SK-N-SH (cell line): ENCODE measurements at places on chromosomes 16 and 17. TPM values are rescaled to one million over a fixed set of nuclear protein-coding genes. Genes with fewer than 3 reads are reported as not detected.
A peak's percentile ranks its signal among the peaks of the same experiment; 100 is the strongest.

DNA sequence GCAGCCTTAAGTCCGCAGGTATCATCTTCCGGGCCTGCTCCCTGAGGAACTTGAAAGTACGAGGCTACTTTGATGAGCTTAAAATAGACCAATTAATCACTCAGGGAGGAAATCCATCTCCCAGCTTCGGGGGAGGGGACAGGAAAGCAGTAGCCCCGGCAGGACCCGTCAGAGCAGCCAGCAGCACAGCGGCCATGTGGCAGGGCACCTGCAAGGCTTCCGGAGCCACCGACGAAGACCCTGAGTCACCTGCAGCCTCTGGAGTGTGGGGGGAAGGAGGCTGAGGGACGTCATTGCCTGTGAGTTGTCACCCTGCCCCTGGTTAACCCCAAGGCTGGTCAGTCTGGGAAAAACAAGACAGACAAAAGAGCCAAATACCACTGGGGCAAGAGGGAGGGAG lies 4.4 kb upstream of the CYB561 start:
- H3K27me3 ChIP-seq, result no peaks in the 10 kb centered on the region
- DNase-seq, result peak; percentile 49
- no peak overlapping the region for H3K27ac ChIP-seq
- H3K36me3 ChIP-seq, result no peaks in the 10 kb centered on the region
- H3K4me1 ChIP-seq, result peaks cover 8% of the 10 kb centered on the region

The SPEM1 gene
- not detected in 2 replicates for polyA plus RNA-seq

GRCh38 chr16:84471966-84472365 lies 32.5 kb downstream of the MEAK7 start:
- H3K27ac ChIP-seq, result no peak overlapping the region
- H3K4me3 ChIP-seq, result no peak overlapping the region
- peaks cover 30% of the 10 kb centered on the region for H3K36me3 ChIP-seq
- H3K27me3 ChIP-seq, result no peaks in the 10 kb centered on the region

The TBC1D3G gene
- not detected in 2 replicates for polyA plus RNA-seq

DNA sequence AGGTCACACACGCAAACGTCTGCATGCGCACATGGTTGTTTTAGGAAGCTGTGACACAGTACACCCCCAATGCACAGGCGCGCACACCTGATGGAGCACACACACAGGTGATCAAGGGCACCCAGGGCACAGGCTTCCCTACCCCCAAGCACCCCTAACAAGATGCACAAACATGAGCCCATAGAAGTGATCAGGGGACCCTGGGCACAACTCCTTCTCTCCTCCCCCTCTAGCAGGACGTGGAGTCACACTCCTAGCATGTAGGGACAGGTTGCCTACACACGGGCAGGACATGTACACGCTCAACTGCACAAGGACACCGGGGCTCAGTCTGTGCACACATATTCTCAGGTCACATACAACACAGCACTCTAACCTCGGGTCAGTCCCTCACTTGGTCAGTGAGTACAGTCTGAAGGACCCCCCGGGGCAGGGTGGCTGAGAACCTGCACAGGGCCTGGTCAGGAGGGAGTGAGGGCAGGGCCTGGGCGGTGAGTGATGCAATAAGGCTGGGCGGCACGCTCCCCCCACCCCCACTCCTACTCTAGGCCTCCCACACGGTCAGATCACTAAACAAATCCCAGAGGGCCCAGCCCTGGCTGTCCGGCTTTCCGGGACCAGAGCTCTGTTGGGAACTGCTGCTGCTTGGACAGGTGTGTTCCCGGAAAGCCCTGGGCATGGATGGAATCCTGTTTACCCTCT lies 751 bp upstream of the DOC2B start:
- no peak overlapping the region; the same call in 1 of the 2 replicates for H3K4me3 ChIP-seq
- no peaks in the 10 kb centered on the region for H3K4me1 ChIP-seq
- H3K36me3 ChIP-seq, result no peaks in the 10 kb centered on the region
- H3K27me3 ChIP-seq, result peaks cover 39% of the 10 kb centered on the region

DNA sequence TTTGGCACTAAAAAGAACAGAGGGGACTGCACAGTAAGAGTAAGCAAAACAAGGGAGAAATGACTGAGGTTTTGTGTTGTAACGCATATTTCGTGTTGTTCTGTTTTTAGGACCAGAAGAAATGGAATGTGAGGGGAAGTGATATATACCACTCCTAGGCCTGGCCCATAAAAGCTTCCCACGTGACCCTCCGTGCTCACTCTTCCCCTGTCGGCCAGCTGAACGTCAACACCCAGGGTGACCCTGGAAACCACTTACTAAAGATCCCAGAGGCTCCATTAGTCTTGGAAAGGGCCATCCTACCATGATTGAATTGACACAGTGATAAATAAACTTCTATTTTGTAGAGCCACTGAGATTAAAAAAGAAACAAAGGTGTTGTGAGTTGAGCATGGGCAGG lies 79.8 kb downstream of the HELZ start:
- no peak overlapping the region for H3K4me3 ChIP-seq
- H3K27ac ChIP-seq, result no peak overlapping the region
- peaks cover 62% of the 10 kb centered on the region for H3K36me3 ChIP-seq
- no peaks in the 10 kb centered on the region for H3K27me3 ChIP-seq
- no peak for DNase-seq

DNA sequence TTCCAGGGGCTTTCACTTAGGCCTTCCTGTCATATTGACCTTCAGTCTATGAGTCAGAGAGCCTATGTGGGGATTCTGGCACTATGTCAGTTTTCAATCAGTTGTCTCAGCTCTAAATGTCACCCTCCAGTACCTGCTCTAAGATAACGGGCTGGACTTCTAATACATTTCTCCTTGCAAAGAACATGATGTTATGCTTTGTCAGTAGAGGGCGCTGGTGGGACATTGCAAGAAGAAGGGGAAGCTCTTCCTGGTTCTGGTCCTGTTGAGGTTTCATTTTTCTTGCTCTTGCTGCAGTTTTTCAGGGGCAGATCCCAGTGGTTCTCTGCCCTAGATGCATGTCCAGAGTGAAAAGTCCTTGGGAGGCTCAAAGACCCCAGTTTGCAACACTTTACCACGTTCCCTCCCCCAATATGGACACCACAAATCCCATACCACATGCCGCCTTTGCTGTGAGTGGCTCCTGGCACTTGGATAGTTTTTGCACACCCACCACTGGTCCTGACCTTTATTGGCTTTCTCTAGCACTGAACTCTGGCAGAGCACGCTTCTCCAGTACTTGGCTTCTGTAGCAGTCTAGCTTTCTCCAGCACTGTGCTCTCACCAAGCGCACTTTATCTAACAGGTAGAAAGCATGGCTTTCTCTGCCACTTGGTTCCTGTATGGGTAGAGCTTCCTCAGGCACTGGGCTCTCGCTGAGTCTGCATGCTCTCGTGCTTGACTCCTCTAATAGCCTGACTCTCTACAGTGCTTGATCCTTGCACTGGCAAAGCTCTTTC lies 49.0 kb downstream of the BCL7C start:
- no peak overlapping the region for H3K4me3 ChIP-seq
- DNase-seq, result peak; percentile 73
- no peaks in the 10 kb centered on the region for H3K36me3 ChIP-seq
- H3K4me1 ChIP-seq, result no peaks in the 10 kb centered on the region
- H3K27me3 ChIP-seq, result no peaks in the 10 kb centered on the region
- no peak overlapping the region for H3K27ac ChIP-seq

GRCh38 chr16:74844041-74844980 lies 69.7 kb upstream of the FA2H start:
- H3K4me3 ChIP-seq, result no peak overlapping the region
- no peaks in the 10 kb centered on the region for H3K4me1 ChIP-seq
- no peaks in the 10 kb centered on the region for H3K36me3 ChIP-seq
- H3K27ac ChIP-seq, result no peak overlapping the region
- no peaks in the 10 kb centered on the region for H3K27me3 ChIP-seq

- H3K36me3 ChIP-seq, result no peaks in the 10 kb centered on the region
- no peak for DNase-seq
- H3K27me3 ChIP-seq, result no peaks in the 10 kb centered on the region
- no peaks in the 10 kb centered on the region for H3K4me1 ChIP-seq
- no peak overlapping the region for H3K27ac ChIP-seq
Observed at GRCh38 chr16:63652091-63652490, 1469.8 kb downstream of the CDH11 start.
